Fibroblast of lung (primary cell): ENCODE measurements at places on chromosomes 5 and 9.

DNA sequence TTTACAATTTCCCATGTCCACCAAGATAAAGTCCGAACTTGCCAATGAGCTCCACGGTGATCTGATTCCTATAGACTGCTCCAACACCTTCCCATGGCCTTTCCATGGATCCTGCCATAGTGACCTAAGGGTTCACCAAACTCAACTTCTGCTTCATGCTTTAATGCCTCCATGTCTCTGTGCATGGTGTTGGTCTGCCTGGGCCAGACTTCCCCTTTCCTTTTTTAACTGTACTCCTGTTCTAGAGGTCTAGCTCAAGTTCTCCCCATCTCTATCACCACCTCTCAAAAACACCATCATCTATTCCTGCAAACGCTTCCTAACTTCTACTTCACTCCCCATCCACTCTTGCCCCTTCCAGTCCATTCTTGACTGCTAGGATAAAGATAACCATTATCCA is 14.8 kb upstream of the SMARCA2 start:
- no peak overlapping the region for H3K4me3 ChIP-seq
- no peaks in the 10 kb centered on the region for H3K27me3 ChIP-seq
- no peaks in the 10 kb centered on the region for H3K36me3 ChIP-seq
- no peaks in the 10 kb centered on the region for H3K4me1 ChIP-seq
- H3K27ac ChIP-seq = no peak overlapping the region

DNA sequence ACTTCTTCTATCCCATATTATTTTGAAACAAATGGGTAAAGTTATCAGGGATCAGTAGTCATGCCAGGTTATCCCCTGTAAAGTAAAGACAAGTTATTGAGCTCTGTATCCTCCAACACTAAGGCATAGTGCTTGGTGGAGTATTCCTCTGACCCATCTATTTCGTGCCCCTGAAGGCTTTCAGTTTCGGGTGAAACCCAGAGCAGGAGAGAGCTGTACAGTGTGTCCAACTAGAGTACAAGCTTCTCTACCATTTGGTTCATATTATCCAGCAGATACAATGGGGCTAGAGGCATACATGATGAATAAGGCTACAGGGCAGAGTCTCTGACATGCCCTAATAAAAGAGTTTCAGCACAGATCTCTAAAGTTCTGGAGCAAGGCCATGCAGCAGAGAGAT is 3.2 kb upstream of the SLC22A4 start:
- peaks cover 4% of the 10 kb centered on the region for H3K4me1 ChIP-seq
- no peak overlapping the region for H3K27ac ChIP-seq
- DNase-seq = no peak

DNA sequence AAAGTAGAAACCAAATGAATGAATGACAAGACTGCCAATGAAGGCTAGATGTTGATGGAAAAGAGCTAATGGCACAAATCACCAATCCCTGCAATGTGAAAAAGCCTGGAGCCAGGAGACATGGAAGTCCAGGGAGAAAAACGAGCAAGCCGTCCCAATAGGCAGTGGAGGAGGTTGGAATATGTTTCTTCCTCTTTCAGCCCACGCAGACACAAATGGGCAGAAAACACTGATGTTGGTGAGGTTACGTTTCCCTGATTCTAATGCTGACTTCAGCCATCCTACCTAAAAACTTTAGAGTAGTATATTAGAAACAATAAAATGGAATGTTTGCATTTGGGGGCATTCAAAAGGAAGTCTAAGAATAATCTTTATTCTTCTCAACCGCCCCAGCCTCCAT is 23.9 kb upstream of the KIF2A start:
- DNase-seq = no peak
- H3K27me3 ChIP-seq = no peaks in the 10 kb centered on the region
- no peak overlapping the region for H3K27ac ChIP-seq
- H3K4me1 ChIP-seq = no peaks in the 10 kb centered on the region

GRCh38 chr5:179755022-179755421 is 22.4 kb downstream of the MAML1 start:
- H3K27ac ChIP-seq = no peak overlapping the region
- H3K4me1 ChIP-seq = peaks cover 2% of the 10 kb centered on the region
- no peaks in the 10 kb centered on the region for H3K36me3 ChIP-seq
- peak; percentile 20 for DNase-seq
- no peaks in the 10 kb centered on the region for H3K27me3 ChIP-seq

DNA sequence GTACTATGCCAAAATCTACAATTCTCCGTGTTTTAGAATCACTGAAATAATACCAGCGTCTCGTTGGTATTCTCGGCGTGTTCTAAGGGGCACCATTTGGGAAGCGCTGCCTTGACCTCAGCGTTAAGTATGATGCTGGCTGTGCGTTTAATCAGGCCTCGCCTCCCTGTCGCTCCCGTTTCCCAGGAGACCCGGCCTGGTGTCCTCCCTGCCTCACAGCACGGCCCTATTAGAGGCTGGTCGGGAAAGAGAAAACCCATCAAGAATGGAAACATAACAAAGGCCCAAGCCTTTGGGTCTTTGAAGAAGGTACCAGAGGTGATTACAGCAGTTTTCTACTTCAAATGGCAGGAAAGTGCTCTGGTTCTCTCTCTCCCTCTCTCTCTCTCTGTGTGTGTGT is 30.0 kb downstream of the GFPT2 start:
- no peak overlapping the region for H3K27ac ChIP-seq
- DNase-seq = no peak
- H3K4me3 ChIP-seq = no peak overlapping the region
- H3K27me3 ChIP-seq = no peaks in the 10 kb centered on the region
- no peaks in the 10 kb centered on the region for H3K4me1 ChIP-seq
